Lung microvascular endothelial cell (primary cell): ENCODE measurements at places on chromosomes 7 and 10.

GRCh38 chr7:138602451-138602850 lies 98.7 kb downstream of the SVOPL start:
- DNase-seq, result no peak

GRCh38 chr10:22875581-22875980 lies 52.3 kb upstream of the ARMC3 start:
- no peak for DNase-seq

GRCh38 chr10:23344241-23344841 lies at the start of gene C10orf67:
TSS of gene C10orf67 (minus strand) at chr10:23344797. CDS start at chr10:23344774, 23 bp downstream.
- no peak for DNase-seq

- DNase-seq, result peak; percentile 12
Observed at GRCh38 chr10:47458466-47459154, 25.3 kb downstream of the ANXA8 start.

DNA sequence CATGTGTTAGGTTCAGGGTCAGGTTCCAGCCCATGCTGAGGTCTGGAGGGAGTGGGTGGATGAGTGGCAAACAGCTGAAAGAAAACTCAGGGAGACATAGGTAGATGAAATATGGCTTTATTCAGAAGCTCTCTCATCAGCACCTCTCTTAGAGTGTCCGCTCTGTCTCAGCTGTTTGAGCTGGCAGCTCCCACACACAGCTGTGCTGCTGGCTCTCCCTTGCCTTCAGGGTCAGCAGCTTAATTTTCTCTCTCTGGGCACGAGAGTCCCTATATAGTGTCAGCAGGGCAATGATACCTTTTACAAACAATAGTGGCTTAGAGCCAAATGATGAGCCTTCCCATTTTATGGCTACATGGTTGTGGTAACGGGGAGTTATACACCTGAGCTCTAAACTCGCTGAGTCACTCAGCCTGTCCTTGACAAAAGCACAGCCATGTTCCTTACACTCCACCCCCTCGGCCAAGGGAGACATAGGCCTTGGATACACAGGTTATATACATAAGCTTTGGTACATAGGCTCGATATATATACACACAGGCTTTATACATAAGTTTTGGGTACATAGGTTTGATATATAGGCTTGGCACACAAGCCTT lies 10.4 kb downstream of the RNF133 start:
- no peak for DNase-seq

GRCh38 chr7:128347647-128348097 lies 4.0 kb upstream of the RBM28 start:
- peak; percentile 73 for DNase-seq

DNA sequence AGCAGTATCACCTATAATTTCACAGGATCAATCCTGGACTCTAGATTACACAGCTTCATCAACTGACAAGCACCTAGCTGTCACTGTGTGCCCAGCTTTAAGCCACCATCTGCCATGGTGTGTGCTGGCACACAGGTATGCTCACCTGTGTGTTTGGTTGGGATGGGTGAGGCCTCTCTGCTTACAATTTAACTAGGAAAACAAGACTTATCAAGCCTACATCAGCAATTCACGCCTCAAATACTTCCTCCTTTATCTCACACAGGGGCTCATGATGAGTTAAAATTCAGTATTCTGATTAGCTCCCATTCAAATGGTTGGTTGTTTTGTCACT lies 608.2 kb downstream of the PARD3 start:
- no peak for DNase-seq

DNA sequence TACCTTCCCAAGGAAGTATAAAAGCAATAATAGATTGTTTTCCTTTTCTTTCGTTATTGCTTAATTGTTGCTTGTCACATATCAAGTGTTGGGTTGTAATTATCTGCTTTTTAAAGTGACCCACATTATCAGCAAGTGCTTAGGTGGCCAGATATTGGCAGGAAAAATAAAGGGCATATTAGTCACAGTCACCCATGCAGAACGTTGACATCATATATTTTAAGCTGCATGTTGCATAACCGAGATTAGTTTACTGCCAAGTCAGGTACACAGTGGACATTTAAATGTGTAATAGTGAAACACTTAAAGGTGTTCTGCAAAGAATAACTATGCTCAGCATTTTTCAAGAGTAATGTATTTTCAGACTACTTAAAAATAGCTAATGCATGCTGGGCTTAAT lies 11.4 kb downstream of the NEBL start:
- DNase-seq, result no peak

GRCh38 chr10:59265141-59265540 lies 88.7 kb downstream of the PHYHIPL start:
- DNase-seq, result no peak

DNA sequence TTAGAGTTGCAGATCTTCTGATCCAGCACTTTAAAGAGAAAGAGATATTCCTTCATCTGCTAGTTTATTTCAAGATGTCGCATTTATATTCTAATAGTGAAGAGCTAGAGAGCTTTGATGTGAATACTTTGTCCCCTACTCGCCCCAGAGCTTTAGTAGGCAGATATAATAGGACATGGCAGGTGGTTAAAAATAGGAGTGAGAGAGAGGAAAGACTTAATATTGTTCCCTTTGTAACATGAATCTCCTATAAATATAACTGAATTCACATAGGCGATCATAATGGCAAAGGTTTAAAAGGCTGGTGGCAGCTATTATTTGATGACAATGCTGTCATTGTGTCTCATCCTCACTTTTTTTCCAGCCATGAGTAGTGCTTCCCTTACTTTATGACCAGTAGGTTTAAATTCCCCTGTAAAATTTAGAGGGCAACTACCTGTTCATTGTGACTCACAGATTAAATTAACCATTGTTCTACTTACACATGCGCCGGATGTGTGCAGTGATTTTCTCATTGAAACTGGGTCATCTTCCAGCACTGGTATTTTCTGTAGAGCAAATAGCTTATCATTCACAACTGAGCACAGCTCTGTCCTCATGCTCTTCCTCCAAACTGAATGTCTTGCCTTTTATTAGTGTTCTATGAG lies 906.7 kb upstream of the CELF2 start:
- no peak for DNase-seq
